ENCODE measurements at places on chromosomes 7 and 10.
A peak's percentile ranks its signal among the peaks of the same experiment; 100 is the strongest.

DNA sequence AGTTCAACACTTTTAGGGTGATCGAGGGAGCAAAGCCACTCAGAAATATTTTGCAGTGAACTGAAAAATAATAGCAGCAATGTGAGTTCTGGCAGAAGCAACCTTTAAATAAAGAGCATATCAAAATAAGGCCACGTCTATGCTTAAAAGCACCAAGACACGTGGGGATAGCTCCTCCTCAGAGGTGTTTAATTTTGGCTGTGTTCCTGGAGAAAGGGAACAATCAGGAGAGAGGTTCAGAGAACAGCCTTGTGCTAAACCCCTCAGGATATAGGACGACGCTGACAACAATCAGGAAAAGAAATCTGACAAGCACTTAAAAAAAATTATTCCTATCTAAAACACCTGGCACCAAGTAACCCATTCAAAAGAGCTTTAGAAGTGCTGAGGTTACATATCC lies 471.9 kb upstream of the CELF2 start:
- no peak for DNase-seq

- DNase-seq, result no peak
These were observed 37.5 kb downstream of the BTBD16 start for GRCh38 chr10:122308417-122309141.

DNA sequence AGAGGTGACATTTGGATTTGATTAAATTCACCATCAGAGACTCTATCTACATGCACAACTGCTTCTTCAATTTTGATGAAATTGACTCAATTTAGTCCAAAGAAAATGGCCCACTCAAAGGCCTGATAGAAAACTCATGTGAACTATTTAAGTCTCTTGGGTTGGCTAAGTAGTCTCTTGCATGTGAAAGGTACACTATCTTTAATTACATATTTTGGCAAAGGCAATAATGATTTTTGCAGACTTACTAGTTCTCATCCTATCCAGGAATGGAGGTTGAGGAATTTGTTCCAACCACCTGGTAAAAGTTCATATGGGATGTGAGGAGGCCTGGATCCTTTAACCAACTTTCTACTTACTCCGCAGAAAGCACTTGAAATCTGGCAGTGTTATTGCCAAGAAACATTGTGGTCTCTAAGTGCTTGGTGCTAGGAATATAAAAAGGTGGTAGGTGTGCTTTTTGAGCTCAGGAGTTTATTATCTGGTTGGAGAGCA lies 618.6 kb upstream of the MKI67 start:
- DNase-seq, result no peak

DNA sequence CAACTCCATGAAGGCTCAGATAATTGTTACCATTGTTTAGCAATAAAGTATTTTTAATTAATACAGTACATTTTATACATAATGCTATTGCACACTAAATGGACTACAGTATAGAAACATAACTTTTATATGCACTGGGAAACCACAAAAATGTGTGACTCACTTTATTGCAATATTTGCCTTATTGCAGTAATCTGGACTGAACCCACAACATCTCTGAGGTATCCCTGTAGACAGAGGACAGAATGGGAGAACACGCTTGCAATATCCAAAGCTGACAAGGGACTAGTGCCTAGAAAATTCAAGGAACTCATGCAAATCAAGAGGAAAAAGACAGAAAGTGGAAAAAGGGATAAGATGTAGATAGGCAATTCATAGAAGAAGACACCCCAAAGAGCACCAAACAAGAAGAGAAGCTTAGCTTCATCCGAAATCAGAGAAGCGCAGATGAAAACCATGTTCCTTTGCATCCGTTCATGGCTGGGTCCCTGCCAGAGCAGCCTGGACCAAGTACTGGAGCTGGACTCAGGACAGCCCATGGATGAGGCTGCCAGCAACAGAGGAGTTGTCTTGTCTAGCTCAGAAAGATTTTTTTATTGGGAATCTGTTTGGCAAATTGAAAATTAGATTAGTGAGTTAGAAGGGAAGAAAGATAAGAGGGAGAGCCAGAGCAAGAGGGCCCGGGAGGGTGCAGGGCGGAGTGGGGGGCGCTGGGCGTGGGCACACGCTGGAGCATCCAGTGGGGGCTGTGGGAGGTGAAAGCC lies 16.0 kb upstream of the GALNTL5 start:
- peak; percentile 8 for DNase-seq

DNA sequence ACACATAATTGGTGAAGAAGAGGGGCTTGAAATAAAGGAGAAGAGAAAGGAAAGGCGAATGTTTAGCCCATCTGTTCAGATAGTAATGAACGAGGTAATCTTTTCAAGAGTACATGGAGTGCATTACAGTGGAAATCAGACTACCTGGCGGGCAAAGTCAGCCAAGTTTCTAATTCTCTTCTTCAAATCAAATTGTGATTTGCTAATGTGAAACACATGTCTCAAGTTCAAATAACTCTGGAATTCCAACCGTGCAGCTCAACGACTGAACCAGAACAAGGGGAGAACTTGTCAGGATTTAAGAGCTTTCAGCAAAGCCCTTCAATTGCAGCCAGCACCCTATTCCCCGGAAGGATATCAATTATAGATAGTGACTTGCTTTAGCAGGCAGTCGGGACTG lies 216.9 kb downstream of the GLI3 start:
- no peak for DNase-seq

- no peak for DNase-seq
These were observed 1.9 kb downstream of the VIPR2 start for GRCh38 chr7:159142730-159143129.

DNA sequence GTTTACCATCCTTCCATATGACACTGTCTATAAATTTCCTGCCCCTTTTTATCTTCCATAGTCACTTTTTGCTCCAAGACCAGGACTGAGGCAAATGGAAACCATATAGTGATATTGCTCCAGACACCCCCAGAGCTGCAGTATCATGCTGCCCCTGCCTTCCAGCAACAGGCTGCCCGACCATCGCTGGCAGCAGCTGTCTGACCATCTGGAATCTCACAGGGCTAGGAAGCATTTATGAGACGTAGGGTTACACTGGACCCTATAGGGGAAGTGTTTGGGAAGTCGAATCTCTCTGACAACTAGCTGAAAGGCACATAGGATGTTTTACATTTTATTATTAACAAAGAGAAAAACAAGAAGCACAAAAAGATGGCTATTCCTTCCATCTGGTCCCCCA lies 19.4 kb downstream of the ENO4 start:
- DNase-seq, result no peak

GRCh38 chr10:132637477-132638129 lies 100.0 kb downstream of the INPP5A start:
- no peak for DNase-seq

DNA sequence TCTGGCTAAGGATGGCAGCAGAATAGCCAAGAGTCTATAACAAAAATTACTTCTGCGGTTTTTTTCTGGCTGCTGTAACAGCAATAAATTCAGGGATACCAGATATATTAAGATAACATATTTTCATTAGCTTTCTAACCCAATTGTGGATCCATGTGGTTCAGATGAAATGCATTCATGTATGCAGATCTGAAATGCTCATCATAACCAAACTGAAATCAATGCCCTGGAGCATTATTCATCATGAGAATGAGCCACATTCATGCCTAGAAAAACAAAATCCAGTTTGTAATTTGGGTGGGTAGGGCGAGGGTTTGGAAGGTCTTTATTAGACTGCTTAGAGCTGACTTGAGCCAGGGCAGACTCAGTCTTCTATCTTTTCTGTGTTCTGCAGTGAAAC lies 69.8 kb upstream of the SEMA3A start:
- DNase-seq, result no peak

GRCh38 chr7:81791568-81792518 lies 22.0 kb upstream of the HGF start:
- DNase-seq, result no peak

GRCh38 chr7:98852826-98853225 lies 17.0 kb downstream of the TMEM130 start:
- DNase-seq, result no peak

- no peak for DNase-seq
These were observed 279.9 kb upstream of the SORCS1 start for GRCh38 chr10:107444443-107444842.

- peak; percentile 36 for DNase-seq
These were observed 229.0 kb downstream of the STK31 start for GRCh38 chr7:23938937-23939552.

GRCh38 chr10:10605551-10606081 lies 412.1 kb upstream of the CELF2 start:
- DNase-seq, result peak; percentile 27

DNA sequence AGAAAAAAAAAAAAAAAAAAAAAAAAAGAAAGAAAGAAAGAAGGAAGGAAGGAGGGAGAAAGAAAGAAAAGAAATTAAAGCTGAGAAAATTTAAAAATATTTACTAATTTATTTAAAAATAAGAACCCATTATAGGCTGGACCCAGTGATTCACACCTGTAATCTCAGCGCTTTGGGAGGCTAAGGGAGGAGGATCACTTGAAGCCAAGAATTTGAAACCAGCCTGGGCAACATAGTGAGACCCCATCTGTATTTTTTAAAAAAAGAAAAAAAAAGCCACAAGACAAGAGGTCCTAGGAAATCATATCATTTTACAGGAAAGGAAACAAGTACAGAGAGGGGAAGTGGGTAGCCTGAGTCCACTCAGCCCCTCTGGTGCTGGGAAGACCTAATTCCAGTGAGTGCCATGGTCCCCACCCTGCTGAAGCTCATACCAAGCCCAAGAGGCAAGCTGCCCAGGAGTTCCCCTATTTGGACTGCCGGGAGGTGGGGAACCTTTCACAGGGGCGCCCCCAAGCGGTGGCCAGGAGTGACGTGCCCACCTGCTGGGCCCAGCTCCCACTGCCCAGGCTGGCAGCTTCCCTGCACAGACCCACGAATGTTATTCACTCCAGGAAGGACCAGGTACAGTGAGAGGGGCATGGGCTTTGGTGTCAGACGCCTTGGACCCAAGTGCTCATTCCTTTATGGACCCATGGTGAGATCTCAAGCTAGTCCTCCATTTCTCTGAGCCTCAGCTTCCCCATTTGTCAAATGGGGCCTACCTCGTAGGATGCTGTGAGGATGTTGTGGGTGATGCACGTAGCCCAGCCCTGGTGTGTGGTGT lies 133.6 kb downstream of the ZMIZ1 start:
- no peak for DNase-seq

DNA sequence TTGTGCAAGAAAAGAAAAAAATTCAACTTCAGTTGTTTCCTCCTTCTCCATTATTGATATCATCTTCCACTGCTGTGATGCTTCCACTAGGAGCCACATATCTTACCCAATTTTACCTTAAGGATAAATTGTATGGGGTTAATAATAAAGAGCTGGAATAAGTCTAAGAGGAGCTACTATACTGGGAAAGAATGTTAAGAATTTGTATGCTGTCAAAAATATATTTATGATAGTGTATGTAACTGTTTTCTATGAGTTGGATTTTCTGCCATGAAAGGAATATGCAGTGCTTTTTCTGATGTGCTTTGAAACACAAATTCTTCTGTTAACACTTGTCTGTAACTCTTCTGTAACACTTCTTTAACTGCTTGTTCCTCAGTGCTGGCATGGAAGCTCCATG lies 219.1 kb downstream of the VTI1A start:
- DNase-seq, result no peak

- DNase-seq, result no peak
These were observed 44.9 kb downstream of the GRM8 start for GRCh38 chr7:127207806-127208205.

DNA sequence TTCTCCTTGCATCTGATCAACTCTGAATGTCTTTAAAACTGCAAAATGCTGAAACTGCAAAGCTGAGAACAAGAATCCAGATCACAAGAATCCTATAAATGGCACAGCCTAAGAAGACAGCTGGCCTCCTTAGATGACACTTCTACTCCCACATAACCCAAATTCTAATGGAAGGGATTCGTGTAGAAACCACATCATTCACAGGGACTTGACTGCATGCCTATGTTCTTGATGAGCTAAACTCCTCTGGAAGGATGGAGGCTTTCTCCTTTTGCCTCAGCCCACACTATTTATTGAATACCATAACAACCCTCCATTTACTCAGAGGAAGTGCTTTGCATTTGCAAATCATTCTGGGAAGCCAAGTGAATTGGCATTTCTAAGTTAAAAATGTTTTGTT lies 252.5 kb upstream of the VWC2 start:
- DNase-seq, result no peak

DNA sequence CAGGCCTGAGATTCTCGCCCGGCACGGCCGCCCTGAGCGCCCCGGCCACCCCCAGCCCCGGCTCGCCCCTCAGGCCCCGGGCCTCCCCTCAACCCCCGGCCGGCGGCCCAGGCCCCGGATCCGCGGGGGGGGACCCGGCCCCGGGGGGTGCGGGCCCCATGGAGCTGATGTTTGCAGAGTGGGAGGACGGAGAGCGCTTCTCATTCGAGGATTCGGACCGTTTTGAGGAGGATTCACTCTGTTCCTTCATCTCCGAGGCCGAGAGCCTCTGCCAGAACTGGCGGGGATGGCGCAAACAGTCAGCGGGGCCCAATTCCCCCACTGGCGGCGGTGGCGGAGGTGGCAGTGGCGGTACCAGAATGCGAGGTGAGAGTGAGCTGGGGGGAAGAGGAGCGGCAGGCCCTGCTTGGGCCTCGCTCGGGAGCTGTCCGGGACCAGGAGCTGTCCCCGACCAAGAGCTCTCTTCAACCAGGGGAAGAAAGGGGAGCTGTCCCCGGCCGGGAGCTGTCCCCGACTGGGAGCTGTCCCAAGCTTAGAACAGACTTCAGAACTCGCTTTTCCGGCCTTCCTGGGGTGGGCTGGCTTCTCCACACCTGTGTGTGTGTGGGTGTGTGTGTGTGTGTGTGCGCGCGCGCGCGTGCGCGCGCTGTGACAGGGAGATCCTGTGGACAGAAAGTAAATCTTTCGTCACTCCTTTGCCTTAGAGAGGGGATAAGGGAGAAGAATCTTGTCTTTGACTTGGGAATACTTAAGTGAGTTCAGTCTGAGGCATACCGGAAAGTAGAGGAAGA lies 510 bp downstream of the ZSWIM8 start:
- no peak for DNase-seq

- no peak for DNase-seq
These were observed 209.5 kb downstream of the JCAD start for GRCh38 chr10:29849886-29850285.

GRCh38 chr10:29608062-29608461 lies 26.7 kb downstream of the SVIL start:
- DNase-seq, result no peak

DNA sequence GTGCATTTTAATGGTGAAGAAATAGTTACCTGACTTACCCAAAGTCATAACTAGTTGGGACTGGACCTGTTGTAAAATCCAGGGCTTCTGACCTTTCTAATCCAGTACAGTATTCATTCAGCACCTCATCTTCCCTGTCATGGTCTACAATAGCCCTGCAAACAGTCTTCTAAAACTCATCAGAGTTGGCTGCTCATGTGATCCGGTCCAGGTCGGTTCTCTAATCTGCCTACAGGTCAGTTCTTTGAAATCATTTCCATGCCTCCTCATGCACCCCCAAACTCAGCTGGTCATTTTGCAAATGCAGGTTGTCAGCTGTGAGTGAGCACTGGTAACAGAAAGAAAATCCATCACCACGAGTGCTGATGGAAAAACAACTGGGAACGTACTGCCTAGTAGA lies 451.6 kb upstream of the GALNT17 start:
- DNase-seq, result no peak

GRCh38 chr7:37974711-37975110 lies 54.3 kb downstream of the EPDR1 start:
- DNase-seq, result no peak

- no peak for DNase-seq
These were observed 33.3 kb downstream of the COX15 start for GRCh38 chr10:99698504-99699080.

- no peak for DNase-seq
These were observed 191.0 kb downstream of the CAMK1D start for GRCh38 chr10:12540341-12540781.
